ENCODE measurements at places on chromosomes 5 and 9.

GRCh38 chr9:37410969-37411785, 11.3 kb upstream of the GRHPR start:
- DNase-seq: no peak

GRCh38 chr5:159837860-159838259, 78.4 kb upstream of the ADRA1B start:
- DNase-seq: no peak

- DNase-seq: no peak
These were observed 7.5 kb upstream of the PLCXD3 start for GRCh38 chr5:41517909-41518308.

GRCh38 chr5:164555809-164556208, 1050.4 kb downstream of the MAT2B start:
- DNase-seq: no peak

GRCh38 chr5:60887746-60888145, 43.7 kb upstream of the ELOVL7 start:
- no peak for DNase-seq

DNA sequence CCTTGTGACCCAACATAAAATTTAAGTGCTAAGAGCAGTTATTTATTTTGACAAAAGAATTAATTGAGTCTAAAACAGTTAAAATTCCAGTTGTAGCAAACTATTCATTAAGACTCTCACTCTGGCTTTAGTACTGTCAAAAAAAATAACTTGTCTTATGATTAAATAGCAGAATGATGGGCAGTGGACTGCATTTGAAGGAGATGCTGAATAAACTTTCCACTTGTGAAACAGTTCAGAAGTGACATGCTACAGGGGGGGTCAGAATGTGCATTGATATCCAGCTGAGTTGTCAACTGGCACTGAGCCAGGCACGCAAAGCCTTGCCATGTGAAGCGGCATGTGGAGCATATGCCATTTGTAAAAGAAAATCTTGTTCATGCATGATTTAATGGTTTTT, 76.0 kb downstream of the FCHO2 start:
- no peak for DNase-seq

DNA sequence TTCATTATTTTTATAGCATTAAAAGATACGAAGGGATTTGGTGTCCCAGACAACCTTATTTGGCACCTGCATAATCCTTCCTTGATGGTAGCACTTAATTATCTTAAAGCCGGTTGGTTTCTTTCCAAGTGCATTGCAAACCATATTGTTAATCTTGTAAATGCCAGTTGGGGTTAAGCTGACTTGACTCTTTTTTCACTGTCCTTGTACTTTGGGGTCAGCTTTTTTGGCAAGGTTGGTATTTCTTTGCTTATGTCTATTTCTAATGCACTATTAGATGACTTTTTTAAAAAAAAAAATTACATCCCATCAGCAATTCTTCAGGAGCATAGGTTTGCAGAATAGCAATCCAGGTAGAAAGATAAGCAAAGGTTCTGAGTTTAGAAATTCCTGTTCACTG, 466.8 kb upstream of the TLE4 start:
- no peak for DNase-seq

DNA sequence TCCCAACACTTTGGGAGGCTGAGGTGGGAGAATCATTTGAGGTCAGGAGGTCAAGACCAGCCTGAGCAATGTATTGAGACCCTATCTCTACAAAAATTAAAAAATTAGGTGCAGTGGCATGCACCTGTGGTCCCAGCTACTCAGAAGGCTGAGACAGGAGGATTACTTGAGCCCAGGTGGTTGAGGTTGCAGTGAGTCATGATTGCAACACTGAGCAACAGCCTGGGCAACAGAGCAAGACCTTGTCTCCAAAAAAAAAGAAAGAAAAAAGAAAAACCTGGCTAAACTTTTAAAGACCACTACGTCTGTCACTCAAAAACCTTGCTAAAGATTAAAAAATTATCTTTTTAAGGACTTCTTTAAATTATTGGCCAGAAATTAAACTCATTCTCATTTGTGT, 59.8 kb upstream of the ABCA1 start:
- DNase-seq: no peak

- DNase-seq: no peak
These were observed 23.3 kb upstream of the TGFBI start for GRCh38 chr5:136005476-136005875.

- no peak for DNase-seq
These were observed 55.2 kb downstream of the RASEF start for GRCh38 chr9:83007521-83008300.

DNA sequence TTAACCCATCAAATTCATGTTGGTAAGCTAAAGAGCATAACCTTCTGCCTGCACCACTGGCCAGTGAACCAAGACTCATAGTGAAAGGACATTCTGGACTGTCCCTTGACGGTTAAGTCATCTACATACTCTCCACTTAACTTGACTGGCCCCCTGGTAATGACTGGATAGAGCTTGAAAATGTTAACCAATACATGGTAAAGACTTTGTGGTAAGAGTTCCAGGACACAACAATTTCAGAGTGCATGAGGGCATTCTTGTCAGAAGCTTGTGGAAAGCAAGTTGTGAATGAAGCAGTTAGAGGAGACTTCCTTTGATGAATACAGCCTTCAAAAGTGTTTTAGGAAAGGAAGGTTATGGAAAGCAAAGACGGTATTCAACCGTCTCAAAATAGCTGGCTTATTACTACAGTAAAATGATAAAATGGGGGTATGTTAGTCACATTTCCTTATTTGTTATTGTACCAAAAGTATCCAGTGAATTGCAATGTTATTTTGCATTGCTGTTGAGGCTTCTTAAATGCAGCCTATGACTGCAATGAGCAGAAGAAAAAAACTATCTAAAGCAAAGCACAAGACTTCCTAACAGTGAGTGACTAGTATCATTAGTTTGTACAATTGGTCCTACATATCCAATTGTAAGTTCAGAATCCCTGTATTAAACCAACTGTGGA, 47.2 kb upstream of the DAB2 start:
- DNase-seq: no peak

DNA sequence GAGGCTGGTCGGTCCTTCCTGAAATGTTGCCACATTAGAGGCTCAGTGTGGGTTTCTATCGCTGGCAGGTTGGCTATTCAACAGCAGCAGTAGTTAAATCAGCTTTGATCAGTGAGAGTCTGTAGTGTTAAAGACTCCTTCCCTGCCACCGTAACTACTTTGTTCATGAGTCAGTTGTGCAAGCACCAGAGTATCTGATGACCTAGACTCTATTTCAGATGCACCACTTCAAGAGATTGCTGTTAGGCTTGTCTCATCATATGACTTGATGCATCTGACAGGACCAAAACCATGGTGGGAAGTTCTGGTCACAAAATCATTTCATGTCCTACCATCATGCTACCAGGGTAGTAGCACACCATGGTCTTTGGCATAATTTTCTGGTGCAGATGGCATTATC, 482.7 kb upstream of the MPDZ start:
- DNase-seq: no peak

GRCh38 chr9:121860744-121861143, 209.3 kb downstream of the DAB2IP start:
- no peak for DNase-seq

All from HT-29 (cell line).